ENCODE measurements at places on chromosomes 11 and 22.

- no peak for DNase-seq
These were observed 113.5 kb upstream of the KIRREL3 start for GRCh38 chr11:127114035-127114434.

- DNase-seq = no peak
These were observed 8.2 kb upstream of the HBE1 start for GRCh38 chr11:5277807-5278382.

- DNase-seq = no peak
These were observed 73.6 kb downstream of the UBASH3B start for GRCh38 chr11:122729139-122729538.

- DNase-seq = peak; percentile 11
These were observed 259.6 kb downstream of the TBC1D22A start for GRCh38 chr22:47022075-47022473.

- DNase-seq = peak; percentile 82
These were observed 27.1 kb downstream of the ARAP1 start for GRCh38 chr11:72724851-72725723.

GRCh38 chr11:587978-588380 is 11.7 kb downstream of the PHRF1 start:
- peak; percentile 62 for DNase-seq

DNA sequence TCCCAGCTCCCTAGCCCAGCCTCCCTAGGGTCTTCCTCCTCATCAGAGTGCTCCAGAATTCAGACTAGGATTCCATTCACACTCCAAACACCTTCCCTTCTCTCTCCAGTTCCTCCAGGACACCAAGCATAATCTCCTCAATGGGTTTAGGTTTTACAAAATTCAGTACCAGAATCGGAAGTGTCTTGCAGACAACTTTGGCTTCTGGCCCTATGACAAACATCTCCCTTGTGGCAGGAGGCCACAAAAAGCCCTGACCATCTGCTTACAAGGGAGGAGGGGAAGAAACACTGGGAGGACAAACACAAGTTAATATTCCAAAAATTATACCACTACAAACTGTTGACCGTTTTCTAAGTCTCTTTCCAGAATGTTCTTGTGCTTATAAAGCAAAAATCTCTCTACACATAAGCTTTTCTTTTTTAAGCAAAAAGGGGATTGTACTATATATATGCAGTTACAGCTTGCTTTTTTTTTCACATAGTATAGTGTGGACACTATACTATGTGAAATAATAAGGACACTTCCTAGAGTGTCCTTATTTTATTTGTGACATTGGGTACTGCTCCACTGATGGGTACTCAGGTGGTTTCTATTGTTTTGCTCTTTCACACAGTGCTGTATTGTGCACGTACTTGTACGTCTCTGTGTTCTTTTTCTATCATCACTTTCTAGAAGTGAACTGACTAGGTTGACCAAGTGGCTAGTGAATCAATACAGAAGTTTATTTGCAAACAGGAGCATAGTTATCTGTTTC is 78.7 kb downstream of the BDNF start:
- DNase-seq = peak; percentile 62

DNA sequence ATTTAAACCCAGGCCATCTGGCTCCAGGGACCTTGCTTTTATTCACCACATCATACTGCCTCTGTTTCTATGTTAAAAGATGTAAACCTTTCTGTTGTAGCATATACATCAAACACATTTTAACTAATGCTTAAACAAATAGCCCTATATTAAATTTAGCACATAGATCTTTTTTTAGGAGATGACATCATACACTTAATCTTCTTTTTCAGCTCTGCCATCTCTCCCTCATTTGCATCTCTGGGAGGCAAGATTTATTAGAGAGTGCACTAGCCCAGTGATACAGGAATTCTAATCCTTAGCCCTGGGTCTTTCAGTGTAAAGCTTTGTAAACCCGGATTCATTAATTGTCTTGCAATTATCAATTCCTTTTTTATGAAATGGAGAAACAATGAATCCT is 13.6 kb downstream of the OR5D16 start:
- DNase-seq = no peak

DNA sequence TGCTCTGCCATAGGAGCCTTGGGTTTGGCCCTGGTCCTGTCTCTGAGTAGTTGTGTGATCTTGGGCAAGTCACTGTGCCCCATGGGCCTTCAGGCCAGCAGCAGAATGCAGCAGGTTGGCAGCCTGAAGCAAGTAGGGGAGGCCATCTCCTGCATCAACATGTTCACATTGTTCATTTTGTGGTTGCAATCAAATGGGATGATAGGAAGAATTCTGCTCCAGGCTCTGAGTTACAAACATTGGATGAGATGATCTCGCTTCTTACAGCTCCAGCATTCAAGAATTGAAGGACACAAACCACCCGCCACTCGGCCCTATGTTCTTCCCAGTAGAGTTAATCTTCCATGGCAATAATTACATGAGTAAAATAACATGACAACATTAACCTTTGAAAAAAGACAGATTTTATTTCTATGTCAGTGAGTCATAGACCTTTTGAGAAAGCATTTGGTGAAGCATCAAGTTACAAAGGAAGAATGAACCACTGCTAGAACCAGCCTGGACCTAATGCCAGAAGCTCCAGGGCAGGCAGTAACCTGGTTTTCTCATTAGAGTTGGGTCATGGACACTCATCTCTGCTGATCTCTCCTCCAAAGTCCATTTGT is 308.3 kb upstream of the NCAM1 start:
- DNase-seq = peak; percentile 57

GRCh38 chr11:113806406-113806805 is 26.8 kb downstream of the CLDN25 start:
- DNase-seq = peak; percentile 43

DNA sequence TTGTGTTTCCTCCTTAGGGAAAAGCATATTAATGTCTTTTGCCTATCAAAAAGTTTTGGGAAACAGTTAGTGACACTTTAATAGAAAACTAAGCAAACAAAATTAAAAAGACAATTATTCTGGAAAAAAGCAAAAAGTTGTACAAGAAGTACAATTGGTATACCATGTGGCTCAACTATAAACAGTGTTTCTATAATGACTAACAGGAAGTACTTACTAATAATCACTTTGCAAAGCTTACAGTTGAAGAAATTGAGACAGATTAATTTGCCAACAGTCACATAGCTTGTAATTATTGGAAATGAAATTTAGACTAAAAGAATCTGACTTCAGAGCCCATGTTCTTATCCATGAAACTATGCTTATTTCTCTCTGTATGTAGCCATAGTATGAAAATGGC is 24.7 kb downstream of the PPME1 start:
- peak; percentile 35 for DNase-seq

GRCh38 chr11:65116370-65117205 is 913 bp downstream of the ZNHIT2 start:
- peak; percentile 61 for DNase-seq

- DNase-seq = no peak
These were observed 437.7 kb downstream of the BUD13 start for GRCh38 chr11:116335078-116335477.

- no peak for DNase-seq
These were observed 44.7 kb upstream of the SEPTIN5 start for GRCh38 chr22:19669570-19669969.

DNA sequence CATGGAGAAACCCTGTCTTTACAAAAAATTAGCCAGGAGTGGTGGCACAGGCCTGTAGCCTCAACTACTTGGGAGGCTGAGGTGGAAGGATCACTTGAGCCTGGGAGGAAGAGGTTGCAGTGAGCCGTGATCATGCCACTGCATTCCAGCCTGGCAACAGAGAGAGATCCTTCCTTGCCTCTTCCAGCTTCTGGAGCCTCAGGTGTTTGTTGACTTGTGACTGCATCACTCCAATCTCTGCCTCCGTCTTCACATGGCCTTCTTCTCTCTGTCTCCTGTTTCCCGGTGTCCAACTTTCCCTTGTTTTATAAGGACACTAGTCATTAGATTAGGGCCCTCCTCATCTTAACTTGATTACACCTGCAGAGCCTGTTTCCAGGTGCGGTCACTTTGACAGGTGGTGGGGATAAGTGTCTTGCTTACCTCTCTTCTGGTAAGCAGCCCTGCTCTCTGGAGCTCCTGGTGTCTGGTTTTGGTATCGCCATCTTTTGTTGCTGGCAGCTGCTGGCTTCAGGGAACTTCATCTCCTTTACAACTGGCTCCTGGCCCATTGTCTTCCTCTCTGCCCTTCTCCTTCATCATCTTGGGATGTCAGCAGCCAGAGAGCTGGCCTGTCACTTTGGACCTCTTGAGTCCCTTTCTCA is 8.2 kb upstream of the USP2 start:
- DNase-seq = no peak

GRCh38 chr11:74731301-74732094 is at the start of gene CHRDL2:
TSS of gene CHRDL2 (minus strand) at chr11:74731426. CDS start at chr11:74730888, 538 bp downstream.
- DNase-seq = peak; percentile 35

GRCh38 chr22:23109441-23109978 is 32.3 kb downstream of the RSPH14 start:
- no peak for DNase-seq

GRCh38 chr22:37561212-37562048 is 1.1 kb downstream of the CDC42EP1 start:
- DNase-seq = peak; percentile 86

- no peak for DNase-seq
These were observed 170.3 kb downstream of the ARHGAP42 start for GRCh38 chr11:100857236-100858005.

- peak; percentile 37 for DNase-seq
These were observed 83.5 kb downstream of the C22orf31 start for GRCh38 chr22:28978158-28978557.

DNA sequence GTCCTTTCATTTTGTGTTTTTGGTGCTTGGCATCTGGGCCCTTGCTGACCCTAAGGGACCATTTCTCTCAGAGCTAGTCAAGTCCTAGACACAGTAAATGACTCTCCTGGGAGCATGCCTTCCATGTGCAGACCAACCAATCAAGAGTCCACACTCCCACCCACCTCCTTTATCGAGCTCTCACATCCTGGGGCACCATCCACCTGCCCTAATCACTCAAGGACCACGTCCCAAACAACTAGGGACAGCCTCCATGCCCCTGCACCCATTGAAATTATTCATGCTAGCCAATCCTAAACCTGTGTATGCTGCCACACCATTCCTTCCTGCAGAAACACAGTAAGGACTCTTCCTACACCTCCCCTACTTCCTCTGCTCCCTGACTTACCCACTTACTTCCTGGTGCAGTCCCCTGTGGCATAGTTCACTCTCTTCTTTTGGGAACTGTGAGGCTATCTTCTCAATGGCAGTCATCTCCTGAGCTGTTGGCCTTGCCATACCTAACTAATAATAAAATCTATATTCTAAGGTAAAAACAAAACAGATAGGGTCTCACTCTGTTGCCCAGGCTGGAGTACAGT is 6.4 kb upstream of the SAA2 start:
- DNase-seq = no peak

GRCh38 chr11:100878474-100878873 is 191.4 kb downstream of the ARHGAP42 start:
- DNase-seq = peak; percentile 76

DNA sequence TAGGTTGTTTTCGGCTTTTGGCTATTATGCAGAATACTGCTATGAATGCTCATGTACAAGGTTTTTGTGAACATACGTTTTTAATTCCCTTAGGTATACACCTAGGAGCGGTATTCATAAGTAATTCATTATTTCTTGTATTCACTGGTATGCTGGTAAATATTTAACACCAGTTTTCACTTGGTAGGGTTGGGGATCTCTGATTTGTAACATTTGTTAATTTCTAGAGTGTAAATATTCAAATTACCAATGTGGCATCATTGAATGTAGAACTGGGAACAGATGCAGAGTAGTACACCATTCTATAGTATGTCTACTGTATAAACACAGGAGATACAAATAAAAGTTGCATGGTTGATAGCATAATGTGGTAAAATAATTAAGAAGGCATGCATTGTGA is 16.3 kb downstream of the GVQW3 start:
- DNase-seq = no peak

All from EH (cell line).